Pancreas (tissue), 10 donors: ENCODE measurements at places on chromosomes 3 and 15. TPM values are rescaled to one million over a fixed set of nuclear protein-coding genes. Genes with fewer than 3 reads are reported as not detected.

The CCR9 gene
- not detected for total RNA-seq

- DNase-seq = no peak
- H3K27ac ChIP-seq = no peak overlapping the region
- peaks cover 11% of the 10 kb centered on the region for H3K4me1 ChIP-seq
- H3K27me3 ChIP-seq = no peaks in the 10 kb centered on the region
- H3K4me3 ChIP-seq = no peak overlapping the region
Measured at GRCh38 chr15:64024172-64025050, 21.9 kb downstream of the DAPK2 start.

GRCh38 chr15:88748081-88748480 is 55.2 kb upstream of the ACAN start:
- no peak for DNase-seq
- H3K4me3 ChIP-seq = no peak overlapping the region
- H3K27ac ChIP-seq = no peak overlapping the region

DNA sequence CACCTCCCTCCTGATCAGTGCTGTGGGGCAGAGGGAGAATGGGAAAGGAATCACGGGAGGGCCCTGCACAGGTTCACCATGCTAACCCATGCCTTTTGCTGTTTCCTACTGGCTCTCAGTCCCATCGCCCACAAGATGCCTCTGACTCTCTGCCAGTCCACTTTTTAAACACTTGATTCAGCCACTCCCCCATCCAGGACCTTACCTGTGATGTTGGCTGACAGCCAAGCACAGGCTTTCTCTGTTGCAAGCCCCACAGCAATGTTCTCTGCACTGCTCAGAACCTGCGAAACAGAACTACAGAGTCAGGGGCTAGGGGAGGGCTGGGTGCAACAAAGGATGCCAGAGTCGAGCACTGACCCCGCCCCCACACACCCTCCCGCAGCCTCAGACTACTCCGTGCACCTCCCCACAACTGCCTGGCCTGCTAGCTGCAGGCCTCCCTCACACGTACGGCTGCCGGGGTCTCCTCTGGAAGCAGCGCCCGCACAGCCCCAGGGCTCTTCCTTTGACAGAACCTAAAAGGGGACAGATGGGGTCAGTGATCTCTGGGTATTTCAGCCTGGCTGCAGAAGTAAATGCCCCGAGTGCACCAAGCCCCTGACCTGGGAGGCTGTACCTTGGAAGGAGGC is 9.1 kb downstream of the CDAN1 start:
- no peak for DNase-seq
- H3K4me3 ChIP-seq = no peak overlapping the region
- no peak overlapping the region for H3K27ac ChIP-seq

- no peaks in the 10 kb centered on the region for H3K36me3 ChIP-seq
- no peak overlapping the region for H3K27ac ChIP-seq
- no peak for DNase-seq
- no peaks in the 10 kb centered on the region for H3K27me3 ChIP-seq
Measured at GRCh38 chr3:187590861-187591576, 79.2 kb downstream of the SST start.

The PLA2G4D gene
- not detected for total RNA-seq

DNA sequence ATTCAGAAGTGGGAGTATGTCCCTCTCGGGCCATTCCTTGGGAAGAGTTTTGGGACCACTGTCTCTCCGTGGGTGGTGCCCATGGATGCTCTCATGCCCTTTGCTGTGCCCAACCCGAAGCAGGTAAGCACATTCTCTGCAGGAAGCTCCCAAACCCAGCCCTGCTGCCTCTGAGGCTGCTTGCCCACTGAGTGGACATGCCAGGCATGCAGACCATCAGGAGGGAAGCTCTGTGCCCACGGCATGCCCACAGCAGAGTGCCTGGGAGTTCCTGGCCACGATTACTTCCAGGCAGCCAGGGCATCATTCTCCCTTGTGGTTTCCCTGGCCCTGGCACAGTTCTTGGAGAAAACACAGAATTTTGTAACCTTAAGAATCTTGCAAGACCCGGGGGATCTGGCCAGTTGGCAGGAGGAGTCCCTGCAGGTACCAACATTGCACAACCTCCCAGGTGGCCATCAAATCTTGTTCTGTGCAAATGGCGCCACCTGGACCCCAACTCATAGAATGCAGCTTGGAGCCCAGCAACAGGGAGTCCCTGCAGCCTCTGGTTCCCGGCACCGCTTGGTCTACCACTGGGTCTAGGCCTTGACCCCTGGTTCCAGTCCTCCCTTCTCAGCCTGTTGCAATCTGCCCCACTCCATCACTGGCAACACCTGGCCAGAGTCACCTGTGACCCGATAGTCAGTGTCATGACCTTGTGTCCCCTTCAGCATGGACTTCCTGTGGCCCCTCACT is 20.4 kb downstream of the FAH start:
- no peaks in the 10 kb centered on the region for H3K27me3 ChIP-seq
- H3K36me3 ChIP-seq = no peaks in the 10 kb centered on the region
- no peaks in the 10 kb centered on the region for H3K4me1 ChIP-seq
- DNase-seq = peak; percentile 87

The CHRFAM7A gene
- total RNA-seq = 1.2 TPM

The MON1A gene
- 4.0 TPM for total RNA-seq

DNA sequence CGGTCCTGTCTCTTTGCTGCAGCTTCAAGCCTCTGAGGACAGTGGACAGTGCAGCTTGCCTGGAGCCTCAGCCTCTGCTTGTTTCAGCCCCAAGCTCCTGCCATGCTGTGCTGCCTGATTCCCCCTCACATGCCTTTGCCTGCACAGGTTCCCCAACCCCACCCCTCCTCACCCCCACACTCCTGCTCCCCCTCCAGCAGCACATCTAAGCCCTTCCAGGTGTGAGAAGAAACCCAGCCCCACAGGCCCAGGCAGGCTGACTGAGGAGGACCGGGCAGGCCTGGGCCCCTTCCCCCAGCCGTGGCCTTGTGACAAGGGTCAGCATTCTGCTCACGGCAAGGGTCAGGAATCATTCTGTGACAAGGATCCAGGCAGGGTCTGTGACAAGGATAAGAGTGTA is 22.8 kb downstream of the VIPR1 start:
- H3K27me3 ChIP-seq = no peaks in the 10 kb centered on the region
- H3K27ac ChIP-seq = no peak overlapping the region
- no peaks in the 10 kb centered on the region for H3K4me1 ChIP-seq

DNA sequence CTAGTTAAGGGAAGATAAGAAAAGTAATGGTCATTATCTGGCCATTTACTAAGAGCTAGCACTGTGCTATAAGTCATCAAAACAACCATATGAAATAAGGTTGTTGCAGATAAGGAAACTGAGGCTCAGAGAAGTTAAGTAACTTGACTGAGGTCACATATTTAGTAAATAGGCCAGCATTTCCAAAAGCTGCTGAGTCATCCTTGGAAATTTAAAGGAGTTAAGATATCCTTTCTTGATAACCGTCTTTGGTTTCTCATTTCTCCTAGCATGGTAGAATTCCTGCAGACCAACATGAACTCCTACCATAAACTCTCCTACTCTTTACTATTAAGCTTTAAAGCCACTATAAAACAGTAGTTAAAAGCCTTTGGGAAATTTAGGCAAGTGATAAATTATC is 85.0 kb upstream of the PDZRN3 start:
- no peak for DNase-seq
- no peak overlapping the region for H3K4me3 ChIP-seq
- no peaks in the 10 kb centered on the region for H3K4me1 ChIP-seq
- no peaks in the 10 kb centered on the region for H3K27me3 ChIP-seq
- H3K36me3 ChIP-seq = no peaks in the 10 kb centered on the region

The TRPM1 gene
- not detected for total RNA-seq

DNA sequence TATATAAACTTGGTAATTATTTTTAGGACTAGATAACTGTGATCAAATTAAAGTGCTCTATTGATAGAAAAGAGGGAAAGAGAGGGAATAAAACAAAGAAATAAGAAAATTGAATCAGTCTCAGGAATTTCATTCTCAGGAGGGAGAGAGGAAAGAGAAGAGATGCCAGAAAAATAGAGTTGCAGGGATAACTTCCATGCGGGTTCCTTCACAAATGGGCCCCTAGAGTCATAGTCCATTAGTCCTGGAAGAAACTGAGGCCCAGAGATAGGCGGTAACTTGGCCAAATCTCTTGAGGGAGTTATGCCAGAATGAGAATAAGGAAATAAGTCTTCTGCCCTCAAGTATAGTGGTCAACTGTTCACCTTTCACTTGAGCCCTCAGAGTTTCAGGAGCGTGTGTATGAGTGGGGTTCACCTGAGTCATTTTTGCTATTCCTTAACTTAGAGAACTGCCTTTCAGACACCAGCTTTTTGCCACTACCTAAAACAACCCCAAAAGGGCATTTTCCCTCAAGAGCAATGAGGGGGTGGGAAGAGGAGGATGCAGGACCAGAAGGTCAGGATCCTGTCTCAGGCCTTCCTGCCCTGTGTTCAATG is 192.6 kb downstream of the MEX3B start:
- H3K4me3 ChIP-seq = no peak overlapping the region
- no peaks in the 10 kb centered on the region for H3K36me3 ChIP-seq
- DNase-seq = no peak
- H3K27ac ChIP-seq = no peak overlapping the region

The RAMAC gene
- 9.8 TPM for total RNA-seq

The CD96 gene
- total RNA-seq = 1.1 TPM

DNA sequence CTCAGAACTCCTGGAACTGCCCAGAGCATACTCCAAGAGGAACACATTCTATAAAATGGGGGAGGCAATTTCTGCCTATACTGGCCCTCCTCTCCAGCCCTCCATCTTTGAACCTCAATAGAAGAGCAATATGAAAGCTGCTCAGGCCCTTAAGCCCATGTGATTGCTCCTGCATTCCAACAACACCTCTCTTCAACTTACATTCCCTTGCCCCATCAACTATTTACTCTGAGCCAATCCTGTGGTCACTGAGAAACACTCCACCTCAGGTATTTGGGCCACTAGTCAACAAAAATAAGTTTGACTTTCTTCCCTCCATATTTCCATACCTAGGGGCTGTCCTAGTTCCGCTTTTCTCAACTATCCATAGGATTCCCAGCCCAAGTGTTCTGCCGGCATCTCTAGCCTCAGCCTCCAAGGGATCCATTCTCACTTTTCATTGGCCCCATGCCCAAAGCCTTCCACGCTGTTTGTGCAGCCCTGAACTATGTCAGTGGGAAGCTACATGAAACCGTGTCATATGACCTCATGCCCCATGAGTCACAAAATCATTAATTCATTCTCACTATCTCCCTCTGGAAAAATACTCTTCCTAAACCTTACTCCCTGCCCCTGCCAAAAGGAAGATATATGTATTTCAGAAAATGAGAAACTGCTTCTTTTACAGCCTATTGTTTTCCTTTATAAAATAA is 61.6 kb downstream of the GJD2 start:
- H3K27me3 ChIP-seq = no peaks in the 10 kb centered on the region
- H3K36me3 ChIP-seq = no peaks in the 10 kb centered on the region
- no peak for DNase-seq

The KLHDC8B gene
- total RNA-seq = 5.5 TPM

The MME gene
- total RNA-seq = 0.35 TPM

DNA sequence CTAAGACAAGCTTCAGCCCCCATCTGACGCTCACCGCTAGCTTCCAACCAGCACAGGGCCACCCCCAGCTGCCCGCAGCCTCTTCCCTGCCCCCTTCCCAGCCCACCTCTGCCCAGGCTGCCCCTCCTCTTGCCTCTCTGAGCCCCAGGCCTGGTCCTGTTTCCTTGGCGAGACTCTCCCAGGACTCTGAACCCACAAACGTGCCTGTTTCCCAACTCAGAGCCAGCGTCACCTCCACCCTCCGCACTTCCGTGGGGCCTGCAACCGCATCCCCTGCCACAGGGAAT is 35.0 kb downstream of the ZXDC start:
- no peaks in the 10 kb centered on the region for H3K27me3 ChIP-seq
- peaks cover 51% of the 10 kb centered on the region for H3K36me3 ChIP-seq
- no peak overlapping the region for H3K4me3 ChIP-seq
- H3K4me1 ChIP-seq = no peaks in the 10 kb centered on the region

- DNase-seq = no peak
- no peak overlapping the region for H3K27ac ChIP-seq
- no peaks in the 10 kb centered on the region for H3K36me3 ChIP-seq
- H3K4me3 ChIP-seq = no peak overlapping the region
- H3K27me3 ChIP-seq = no peaks in the 10 kb centered on the region
Measured at GRCh38 chr3:170809007-170809974, 60.7 kb downstream of the RPL22L1 start.

DNA sequence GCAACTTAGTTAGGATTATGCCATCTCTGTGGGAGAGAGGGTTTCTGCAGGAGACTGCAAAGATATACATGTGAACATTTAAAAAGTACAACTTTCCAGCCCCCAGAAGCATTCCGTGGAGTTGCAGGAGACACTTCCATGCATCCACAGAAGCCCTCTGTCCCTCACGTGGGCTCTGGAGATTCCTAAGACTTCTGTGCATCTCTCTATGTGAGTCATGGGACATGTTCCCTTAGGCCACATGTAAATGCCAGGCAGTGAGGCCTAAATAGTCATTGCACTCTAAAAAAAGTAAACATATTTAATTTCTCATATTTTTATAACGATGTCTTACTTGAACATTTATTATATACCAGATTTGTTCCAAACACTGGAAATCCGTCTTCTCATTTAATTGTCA is 126.5 kb upstream of the ROPN1 start:
- H3K36me3 ChIP-seq = no peaks in the 10 kb centered on the region
- H3K27ac ChIP-seq = no peak overlapping the region
- no peak overlapping the region for H3K4me3 ChIP-seq
- no peak for DNase-seq
- no peaks in the 10 kb centered on the region for H3K4me1 ChIP-seq
- H3K27me3 ChIP-seq = no peaks in the 10 kb centered on the region

The GPR87 gene
- not detected for total RNA-seq

- no peak for DNase-seq
- no peaks in the 10 kb centered on the region for H3K36me3 ChIP-seq
- no peak overlapping the region for H3K27ac ChIP-seq
- no peak overlapping the region for H3K4me3 ChIP-seq
- H3K27me3 ChIP-seq = no peaks in the 10 kb centered on the region
- no peaks in the 10 kb centered on the region for H3K4me1 ChIP-seq
Measured at GRCh38 chr3:42495393-42495792, 7.0 kb upstream of the VIPR1 start.

DNA sequence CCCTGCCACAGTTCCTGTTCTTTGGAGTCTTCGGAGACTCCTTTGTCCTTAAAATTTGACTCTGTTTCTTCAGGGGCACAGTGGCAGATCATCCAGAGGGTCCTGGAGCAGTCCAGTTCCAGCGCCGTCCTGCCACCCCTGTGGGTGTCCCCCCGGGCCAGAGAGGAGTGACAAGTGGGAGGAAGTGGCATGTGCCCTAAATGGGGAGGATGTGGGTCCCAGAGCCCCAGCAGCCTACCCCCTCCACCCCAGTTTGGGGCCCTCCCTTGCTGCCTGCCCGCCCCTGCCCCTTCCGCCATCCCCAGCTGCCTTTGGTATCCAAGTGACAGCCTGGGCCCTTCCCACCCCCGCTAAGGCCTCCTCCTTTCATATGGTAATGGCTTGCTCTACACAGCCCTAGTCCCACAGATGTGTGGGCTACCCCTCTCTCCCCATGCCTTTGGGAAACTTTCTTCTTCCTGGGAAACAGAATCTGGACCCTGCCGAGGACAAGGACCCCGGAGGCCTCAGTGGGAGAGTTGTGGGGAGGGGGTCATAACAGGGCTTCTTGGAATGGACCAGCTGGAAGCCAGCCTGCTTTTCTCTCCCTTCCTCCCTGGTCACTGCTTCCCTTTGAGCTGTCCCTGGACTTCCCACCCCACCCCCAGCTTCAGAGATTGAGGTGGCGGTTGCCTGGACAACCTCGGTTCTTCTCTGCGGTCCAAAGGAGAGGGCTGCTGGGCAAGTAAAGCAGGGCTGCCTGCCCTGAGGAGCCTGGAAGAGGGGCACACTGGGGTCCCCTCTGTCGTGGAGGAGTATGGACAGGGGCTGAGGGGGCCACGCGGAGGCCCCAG is 43.2 kb downstream of the KLHL25 start:
- H3K27ac ChIP-seq = no peak overlapping the region
- no peaks in the 10 kb centered on the region for H3K27me3 ChIP-seq
- H3K4me1 ChIP-seq = peaks cover 28% of the 10 kb centered on the region
- no peak overlapping the region for H3K4me3 ChIP-seq
- DNase-seq = peak; percentile 42
- H3K36me3 ChIP-seq = peaks cover 10% of the 10 kb centered on the region
